ENCODE measurements at places on chromosomes 5 and 9. TPM values are rescaled to one million over a fixed set of nuclear protein-coding genes. Genes with fewer than 3 reads are reported as not detected.

UNC5A gene
- not detected for total RNA-seq

SPINK13 gene
- total RNA-seq = not detected

TPM2 gene
- 25.9 TPM for total RNA-seq

HAND1 gene
- total RNA-seq = not detected

CYFIP2 gene
- 36.0 TPM for total RNA-seq

DNA sequence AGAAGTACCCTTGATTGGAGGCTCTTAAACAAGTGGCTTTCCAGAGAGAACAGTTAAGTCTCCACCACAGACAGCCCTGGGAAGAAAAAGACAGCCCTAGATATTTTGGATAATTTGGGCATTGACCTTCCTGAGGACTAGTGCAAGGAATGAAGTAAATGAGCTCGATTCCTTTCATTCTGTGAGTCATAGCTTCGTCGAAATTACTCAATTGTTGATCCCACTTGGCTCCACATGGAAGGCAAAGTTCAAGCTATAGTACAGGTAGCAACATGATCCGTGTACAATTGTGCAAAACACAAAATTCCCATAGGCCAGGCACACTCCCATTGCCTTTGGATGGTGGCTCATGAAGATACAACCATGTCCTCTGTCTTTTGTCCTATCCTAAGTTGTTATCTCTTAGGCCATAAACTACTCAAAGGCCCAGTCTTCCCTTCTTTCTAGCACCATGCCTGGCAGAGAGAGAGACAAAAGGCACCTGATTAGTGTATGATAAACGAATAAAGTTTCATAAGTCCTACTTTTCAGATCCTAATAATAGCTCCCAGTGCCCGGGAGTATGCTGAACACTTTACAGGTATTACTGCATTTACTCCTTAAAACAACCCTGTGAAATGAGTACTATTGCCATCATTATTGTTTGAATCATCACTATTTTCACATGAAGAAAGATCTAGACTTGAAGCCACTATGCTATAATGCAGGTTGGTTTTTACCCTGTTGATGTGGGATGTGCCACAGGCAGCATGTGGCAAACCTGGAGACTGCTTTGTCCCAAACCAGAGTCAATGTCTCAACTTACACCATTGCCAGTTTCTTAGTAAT, 116.7 kb upstream of the RANBP3L start:
- no peak for DNase-seq

DNA sequence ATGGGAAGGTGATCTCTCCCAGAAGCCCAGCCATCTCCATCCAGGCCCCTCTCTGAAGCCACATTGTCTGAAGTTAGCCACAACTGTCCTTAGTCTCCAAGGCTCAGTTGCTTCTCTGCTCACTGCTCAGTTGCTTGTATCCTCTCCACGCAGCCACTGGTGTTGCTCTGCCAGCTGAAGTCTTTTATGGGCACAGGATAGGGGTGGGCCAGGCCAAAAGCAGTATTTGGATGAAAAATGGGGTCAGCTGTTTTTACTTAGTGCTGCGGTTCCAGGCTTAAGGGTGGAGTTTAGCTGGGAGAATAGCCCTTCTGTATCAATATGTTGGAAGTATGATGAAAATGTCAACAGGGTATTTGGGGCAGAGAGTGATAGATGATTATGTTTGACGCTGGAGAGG, 168.8 kb upstream of the PPP1R2B start:
- DNase-seq = no peak

DNA sequence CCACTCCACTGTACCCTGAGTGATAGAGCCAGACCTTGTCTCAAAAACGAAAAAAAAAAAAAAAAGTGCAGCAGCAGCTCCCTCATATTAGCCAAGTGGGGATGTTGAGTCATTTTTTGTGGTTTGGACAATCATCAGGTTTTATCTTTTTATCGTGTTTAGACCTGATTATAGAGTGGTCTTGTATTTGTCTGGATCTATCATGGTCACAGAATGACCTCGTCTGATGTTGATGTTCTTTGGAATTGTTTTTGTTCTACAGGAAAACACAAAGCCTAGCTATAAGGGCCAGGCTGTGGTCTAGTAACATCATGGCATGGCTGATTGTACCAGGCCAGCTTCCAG, 1.6 kb upstream of the FBXW11 start:
- no peak for DNase-seq

GRCh38 chr9:91033797-91034196, 232.2 kb downstream of the SYK start:
- DNase-seq = no peak

- DNase-seq = no peak
Measured at GRCh38 chr9:134268747-134269146, 57.5 kb upstream of the RXRA start.

DNA sequence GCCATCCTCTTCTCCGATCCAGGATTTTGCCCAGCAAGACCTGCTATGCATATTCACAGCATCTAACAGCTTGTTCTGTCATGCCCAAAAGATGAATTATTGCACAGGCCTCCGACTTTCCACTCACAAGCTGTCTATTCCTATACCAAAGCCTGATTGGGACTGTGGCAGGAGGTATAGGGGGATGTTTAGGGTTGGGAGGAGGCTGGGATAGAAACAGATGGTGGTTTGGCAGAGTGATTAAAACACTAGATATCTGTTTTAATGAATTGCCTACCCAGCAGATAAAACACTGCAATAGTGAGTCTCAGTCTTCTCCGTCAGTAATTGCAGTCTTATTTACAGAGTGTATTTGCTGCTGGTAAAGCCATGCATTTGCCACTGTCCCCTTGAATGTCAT, 215.3 kb downstream of the TLR4 start:
- no peak for DNase-seq

GRCh38 chr5:81896764-81897163, 75.1 kb upstream of the ATG10 start:
- DNase-seq = no peak

DNA sequence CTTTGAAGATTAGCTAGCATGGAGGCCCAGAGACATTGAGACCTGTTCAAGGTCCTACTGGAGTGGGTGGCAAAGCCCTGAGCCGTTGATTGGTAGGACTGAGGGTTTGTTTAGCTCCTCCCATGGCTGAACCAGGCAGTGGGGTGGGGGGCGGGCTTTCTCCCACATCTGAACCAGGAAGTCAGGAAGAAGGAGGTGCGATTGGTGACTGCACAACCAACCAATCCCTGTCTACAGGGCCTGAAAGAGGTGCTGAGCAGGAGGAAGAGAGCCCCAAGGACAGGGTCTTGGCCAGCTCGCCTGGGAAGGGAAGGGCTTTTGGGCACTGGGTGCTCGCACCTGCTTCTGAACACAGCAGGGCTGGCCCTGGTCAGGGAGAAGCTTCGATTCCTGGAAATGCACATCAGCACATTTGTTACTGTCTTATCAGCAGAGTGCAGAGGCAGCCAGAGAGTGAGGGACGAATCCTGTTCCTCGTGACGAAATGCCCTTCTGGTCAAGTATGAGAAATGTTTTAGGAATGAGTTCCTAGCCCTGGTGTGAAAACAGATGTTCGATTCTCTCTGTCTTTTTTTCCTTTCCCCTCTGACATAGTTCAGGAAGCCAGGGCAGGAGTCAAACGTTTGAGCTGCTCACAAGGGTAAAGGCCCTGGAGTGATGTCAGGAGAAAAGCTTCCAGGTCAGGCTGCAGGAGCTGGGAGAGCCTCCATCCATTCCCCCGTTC, 294.8 kb upstream of the KLF4 start:
- no peak for DNase-seq

- no peak for DNase-seq
Measured at GRCh38 chr9:117344892-117345660, 69.8 kb downstream of the ASTN2 start.

DNA sequence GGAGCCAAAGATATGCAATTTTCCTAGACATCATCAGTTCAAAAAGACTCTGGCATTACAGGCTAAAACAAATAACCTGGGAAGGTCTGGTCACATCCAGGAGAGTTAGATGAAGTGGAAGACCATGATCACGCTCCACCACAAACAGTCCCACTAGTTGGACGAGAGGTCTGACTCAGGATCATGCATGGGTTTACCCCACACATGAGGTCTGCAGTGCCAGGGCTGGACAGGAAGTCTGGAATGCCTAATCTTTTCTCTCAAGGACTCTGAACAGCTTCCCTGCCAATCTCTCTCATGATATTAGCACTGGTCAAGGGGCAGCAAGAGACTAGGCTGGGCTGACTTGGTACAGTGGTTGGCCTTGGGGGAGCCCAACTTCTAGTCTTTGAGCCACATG, 7.1 kb downstream of the PRUNE2 start:
- no peak for DNase-seq

- DNase-seq = no peak
Measured at GRCh38 chr9:79801459-79801858, 229.7 kb downstream of the TLE4 start.

DNA sequence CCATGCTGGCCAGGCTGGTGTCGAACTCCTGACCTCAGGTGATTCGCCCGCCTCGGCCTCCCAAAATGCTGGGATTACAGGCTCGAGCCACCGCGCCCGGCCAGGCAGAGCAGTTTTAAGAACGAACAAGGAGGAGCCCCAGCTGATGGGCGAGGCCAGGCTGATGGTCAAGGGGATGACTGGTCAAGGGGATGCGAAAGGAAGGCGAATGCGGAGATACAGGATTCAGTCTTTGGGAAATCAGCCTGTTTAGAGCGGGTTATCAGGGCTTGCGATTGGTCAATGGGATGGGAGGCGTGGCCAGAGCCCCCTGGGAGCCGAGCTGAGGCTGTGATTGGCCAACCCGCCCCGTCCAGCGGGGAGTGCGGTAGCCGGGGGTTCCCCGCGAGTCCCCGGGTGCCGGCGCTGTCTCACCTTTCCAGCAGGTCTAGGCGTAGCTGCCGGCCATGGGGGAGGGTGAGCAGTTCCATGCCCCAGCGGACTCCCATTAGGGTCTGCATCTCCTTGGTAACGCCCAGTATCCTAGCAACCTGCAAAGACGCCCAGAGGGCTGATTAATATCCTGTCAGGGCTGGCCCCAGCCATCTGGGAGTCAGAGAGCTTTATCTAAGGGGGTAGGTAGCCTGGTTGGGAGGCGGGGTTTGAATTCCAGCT, 7.5 kb upstream of the TOR2A start:
- no peak for DNase-seq

DNA sequence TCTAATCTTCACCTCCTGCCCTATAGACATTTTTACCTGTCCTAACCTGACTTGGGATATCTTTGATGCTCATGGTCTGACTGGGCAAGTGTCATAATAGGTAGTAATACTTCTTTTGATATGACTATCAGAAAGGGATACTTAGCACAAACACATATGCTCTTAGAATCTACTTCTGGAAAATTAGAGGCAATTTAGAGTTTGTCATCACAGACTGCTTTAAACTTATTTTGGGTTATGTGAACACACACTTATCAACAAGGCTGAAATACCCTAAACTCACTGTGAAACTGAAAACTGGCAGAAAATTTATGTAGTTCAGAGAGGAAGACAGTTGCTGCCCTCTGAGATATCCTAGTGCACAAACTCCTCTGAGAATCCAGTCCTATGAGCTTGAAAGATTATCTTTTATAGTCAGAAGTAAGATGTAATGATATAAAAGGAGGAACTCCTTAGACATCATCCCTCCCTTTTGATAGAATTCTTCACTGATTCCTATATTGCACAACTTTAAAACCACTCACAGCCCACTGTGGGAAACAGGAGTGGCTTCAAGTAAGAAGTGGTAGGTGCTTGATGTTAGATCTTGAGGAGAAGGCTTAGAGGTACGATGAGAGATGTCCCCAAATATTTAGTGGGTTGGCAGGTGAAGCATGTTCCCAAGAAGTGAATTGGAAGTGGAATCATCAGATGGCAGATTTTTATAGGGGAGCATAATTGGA, 273.3 kb downstream of the MAN2A1 start:
- no peak for DNase-seq

GRCh38 chr9:129626625-129627284, 792 bp downstream of the NTMT1 start:
- no peak for DNase-seq

DNA sequence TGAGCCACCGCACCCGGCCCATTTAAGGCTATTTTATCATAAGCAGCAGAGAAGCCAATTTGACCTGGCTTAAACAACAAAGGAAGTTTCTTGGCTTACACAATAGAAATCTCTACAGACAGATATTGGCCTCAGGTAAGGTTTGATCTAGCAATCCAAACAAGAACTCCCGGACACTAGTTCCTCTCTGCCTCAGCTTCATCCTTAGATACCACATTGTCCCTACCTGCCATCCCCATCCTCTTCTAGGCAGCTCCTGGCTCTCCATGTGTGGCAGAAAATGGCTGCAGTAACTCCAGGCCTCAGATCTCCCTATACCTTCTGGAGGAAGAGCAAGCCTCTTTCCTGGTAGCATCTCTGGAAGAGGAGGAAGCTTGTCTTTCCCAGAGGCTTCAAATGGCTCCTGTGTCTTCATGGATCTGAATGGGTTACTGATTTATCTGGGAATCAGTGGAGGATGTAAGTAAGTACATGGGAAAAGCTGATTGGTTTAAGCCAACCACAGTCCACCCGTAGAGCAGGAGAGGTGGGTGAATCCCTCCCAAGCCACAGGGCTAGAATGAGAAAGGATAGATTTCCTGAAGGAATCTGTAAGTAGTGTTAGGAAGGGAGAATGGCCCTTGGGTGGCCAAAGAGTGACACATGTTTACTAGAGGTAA, 26.7 kb upstream of the AOPEP start:
- DNase-seq = no peak

Measured in left colon (tissue), 2 donors.